ENCODE measurements at places on chromosomes 11 and 22.

DNA sequence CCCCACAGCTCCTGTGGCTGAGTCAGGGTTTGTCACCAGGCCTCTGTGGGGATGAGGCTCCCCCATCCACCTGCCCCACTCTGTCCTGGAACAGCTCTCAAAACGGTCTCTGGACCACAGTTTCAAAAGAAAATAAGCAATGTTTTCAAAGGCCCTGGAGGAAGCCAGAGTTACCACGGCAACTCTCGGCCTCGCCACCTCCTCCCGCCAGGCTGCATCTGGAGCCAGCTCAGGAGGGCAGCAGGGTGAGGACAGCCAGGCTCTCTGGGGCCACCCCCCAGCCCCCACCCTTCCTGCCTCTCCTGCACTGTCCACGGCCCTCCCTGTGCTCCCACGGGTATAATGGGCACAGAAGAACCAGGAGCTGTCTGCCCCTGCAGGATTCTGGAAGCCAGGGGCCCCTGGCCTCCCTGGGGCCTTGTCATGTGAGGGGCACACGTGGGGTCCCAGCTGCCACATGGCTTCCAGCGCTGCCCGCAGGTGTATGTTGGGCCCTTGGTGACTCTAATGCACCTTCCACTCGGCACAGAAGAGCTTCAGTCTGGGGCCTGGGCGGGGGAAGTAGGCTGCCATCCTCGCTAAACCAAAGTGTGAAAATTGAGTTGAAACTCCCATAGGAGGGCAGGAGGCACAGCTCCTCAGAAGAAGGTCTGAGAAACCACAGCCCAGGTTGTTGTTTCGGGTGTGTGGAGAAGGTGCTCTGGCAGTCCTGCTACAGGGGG lies 10.3 kb downstream of the CD81 start:
- no peak for DNase-seq

- DNase-seq, result no peak
Measured at GRCh38 chr22:44088976-44089570, 65.0 kb downstream of the PARVB start.

DNA sequence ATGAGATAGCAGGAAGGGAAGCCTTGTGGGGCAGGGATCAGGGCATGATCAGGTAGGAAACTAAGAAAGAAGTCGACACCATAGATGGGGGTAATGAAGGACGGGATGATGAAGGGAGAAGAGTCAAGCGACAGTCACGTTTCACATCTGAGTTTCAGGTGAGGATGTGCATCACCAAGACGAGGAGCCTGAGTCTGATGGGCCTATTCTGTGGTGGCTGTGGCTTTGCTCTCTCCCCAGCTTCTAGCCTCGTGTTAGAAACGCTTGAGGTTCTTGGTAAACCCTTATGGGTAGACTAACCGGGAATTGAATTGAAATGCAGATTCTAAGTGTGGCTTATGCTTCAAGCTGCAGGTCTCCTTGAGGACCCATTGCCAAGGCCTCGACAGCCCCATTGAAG lies 45.6 kb upstream of the LMO1 start:
- no peak for DNase-seq

DNA sequence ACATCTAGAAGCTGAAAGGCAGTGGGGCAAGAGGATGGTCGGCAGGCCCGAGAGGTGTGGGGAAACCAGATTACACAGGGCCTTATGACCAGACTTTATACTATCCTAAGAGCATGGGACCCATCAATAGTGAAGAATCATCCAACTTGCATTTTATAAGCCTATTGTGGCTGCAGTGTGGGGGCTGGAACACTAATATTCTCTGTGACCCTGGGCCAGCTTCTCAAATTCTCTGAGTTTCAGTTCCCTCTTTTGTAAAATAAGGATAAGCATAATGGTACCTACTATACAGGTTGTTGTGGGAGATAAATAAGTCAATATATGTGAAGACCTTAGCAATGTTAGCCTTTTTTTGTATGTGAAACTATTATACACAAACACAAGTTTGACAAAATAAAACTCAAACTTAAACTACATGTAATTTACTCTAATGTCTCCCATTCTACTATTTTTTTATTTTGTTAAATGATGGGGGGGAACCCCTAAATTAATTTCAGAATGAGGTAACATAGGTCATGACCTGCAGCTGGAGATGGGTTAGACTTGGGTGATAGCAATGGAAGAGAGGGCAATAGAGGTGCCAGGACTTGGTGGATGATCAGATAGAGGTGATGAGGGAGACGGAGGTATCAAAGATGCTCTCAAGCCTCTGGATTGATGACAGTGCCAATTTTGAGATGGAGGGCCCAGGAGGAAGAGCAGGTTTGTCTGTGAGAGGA lies 30.1 kb downstream of the SMCO4 start:
- no peak for DNase-seq

- DNase-seq, result no peak
Measured at GRCh38 chr11:134437821-134438220, 25.8 kb upstream of the B3GAT1 start.

- DNase-seq, result no peak
Measured at GRCh38 chr11:117160826-117161225, 16.7 kb downstream of the PAFAH1B2 start.

GRCh38 chr11:38332046-38332445 lies 1734.0 kb upstream of the RAG2 start:
- no peak for DNase-seq

Data from activated T-helper 1 cell treated with anti-CD3 and anti-CD28 coated beads, Interleukin-12 subunit alpha, Interleukin-12 subunit beta, Interleukin-2, Interleukin-4 antibody, amounts not matched to agents 30 ng/mL and 10 ng/mL and 1 ng/mL, durations not matched to agents 14 hours and 24 hours and 36 hours (primary cell).